ENCODE measurements at places on chromosomes 3 and 15.

DNA sequence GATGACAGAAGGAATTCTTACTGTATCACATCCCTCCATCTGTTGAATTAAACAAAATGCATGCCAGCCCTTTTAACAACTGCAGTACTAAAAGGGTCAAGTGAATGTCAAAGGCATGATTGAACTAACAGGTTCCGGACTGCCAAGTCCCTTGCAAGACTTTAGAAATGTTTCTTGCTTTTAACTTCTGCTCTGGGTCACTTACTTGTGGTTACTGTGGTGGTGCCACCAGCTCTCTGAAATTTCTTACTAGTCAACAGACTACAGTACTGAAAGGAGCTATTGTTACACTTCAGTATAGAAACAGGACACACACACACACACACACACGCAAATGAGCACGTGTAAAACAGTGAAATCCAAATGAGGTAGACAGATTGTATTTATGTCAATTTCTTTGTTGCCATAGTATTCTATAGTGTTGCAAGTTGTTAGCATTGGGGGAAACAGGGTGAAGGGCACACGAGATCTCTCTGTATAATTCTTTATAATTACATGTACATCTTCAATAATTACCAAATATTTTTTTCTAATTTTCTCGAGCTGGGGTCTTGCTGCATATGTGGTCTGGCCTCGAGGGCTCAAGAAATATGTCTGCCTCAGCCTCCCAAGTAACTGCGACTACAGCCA lies 79.9 kb upstream of the SLC25A26 start:
- no peak for DNase-seq

DNA sequence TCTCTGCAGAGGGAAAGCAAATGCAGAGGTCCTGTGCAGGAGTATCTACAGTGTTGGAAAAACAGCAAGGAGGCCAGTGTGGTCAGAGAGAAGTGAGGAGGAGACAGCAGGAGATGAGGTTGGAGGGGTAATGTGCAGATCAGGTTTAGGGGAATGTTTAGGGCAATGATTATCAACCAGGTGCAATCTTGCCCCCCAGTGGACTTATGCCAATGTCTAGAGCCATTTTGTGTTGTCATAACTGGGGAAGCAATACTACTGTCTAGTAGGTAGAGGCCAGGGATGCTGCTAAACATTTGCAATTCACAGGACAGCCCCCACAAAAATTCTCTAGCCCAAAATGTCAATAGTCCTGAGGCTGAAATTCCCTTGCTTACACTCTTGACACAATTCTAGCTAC lies 13.1 kb downstream of the CCDC191 start:
- no peak for DNase-seq

DNA sequence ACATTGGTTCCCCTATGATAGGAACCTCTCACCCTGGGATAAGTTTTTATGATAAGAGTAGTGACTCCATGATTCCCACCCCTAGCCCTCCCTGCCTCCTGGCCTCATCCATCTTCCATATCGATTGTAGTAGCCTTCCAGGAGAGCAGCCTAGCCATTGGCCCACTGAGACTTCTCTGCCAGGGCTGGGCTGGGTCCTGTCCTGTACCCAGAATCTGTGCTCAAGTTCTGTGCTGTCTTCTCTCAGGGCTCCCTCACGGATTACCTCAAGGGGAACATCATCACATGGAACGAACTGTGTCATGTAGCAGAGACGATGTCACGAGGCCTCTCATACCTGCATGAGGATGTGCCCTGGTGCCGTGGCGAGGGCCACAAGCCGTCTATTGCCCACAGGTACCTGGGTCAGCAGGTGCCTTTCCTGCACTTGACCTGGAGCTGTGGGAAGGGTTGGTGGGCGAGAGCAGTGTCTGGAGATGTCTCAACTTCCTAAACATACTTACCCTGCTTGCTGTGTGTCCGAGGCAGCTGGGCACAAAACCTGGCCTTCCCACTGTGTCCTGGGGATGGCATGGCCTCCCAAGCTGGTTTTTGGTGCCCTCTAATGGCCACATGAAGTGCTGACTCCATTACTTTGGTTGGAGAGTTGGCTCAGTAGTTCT lies 16.6 kb upstream of the EXOG start:
- DNase-seq, result peak; percentile 1

GRCh38 chr3:44454258-44454657 lies 23.2 kb downstream of the ZNF445 start:
- DNase-seq, result no peak

DNA sequence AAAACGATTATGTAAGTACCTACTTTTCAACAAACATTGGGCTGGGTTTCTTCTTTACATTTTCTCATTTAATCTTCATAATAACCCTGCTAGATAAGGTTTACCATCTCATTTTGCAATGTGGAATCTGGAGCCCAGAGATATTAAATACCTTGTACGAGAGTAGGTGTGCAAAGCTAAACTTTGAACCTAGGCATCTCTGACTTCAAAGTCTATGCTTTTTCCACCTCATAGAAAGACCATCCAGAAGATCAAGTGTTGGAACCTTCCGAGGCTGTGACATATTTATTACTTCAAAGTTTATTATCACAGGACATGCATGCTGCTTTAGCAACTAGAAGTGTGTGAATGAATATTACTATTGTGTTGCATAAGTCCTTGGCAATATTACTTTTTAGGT lies 497.2 kb upstream of the TPRG1 start:
- no peak for DNase-seq

DNA sequence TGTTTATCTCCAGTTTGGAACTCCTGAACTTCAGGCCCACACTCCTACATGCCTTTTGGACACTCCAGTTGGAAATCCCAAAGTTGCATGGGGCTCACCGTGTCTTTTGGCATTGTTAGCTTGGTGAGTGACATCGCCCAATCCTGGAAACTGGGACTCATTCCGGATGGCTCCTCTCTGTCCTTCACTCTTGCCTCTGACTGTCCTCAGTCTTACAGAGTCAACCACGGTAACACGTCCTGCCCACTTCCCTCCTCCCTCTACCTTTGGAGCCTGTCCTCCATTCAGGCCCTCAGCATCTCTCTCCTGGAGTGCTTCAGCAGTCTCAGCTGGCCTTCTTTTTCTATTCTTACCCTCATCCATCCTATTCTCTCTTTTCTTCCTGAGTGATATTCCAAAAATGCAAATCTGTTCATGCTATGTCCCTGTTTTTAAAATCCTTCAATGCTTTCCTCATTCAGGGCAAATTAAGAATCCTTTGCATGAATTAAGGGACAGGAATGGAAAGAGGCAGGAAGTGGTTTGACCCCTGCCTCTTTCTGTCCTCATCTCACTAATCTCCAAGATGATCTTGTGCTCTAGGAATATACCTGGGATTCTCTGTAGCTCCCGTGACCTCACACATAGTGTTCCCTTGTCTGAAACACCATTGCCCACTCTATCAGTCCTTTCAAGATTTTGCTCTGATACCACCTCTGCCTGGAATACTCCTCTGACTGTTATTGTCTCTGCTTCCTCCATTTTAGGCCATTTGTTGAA lies 42.5 kb downstream of the LPP start:
- no peak for DNase-seq

GRCh38 chr3:85796140-85796539 lies 837.4 kb downstream of the CADM2 start:
- DNase-seq, result no peak

GRCh38 chr3:178785961-178786360 lies 249.7 kb downstream of the KCNMB2 start:
- DNase-seq, result no peak

DNA sequence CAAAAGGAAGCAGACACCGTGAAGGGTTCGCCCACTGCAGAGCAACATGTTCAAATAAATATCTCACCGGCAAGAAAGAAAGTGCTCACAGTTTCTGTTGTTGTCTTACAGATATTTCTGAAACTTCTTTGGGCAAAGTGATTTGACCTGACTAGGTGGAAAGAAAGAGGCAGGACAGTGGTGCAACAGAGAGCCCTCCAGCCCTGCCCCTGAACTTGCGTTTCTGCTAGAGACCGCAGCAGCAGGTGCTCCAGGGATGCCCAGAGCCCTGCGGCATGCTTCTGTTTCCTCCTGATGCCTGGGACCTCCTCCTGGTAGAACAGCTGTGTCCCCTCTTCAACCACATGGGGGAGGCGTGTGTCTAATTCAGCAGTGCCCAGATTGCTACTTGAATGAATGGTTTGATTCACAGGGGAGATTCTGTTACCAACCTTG lies 123.4 kb downstream of the ATP10A start:
- DNase-seq, result peak; percentile 33

DNA sequence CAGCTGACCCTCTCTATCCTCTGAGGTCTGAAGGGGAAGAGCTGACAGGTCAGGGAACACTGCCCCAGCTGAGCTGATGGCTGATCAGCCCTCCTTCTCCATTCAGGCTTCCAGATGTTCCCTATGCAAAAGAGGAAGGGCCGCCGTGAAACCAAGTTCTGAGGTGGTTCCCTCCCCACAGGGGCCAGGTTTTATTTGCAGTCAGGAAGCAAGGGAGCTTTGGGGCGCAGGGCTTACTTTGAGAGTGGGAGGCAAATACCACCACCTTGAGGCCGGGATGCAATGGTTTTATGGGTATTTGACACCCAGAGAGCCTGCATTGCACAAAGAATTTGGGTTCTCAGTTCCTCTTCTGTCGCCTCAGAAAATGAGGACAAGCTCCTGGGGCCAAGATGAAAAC lies 186.9 kb downstream of the ARRDC4 start:
- no peak for DNase-seq

- no peak for DNase-seq
Observed at GRCh38 chr15:29731865-29732264, 90.4 kb downstream of the TJP1 start.

GRCh38 chr15:47766406-47766805 lies 49.1 kb downstream of the SEMA6D start:
- no peak for DNase-seq

- no peak for DNase-seq
Observed at GRCh38 chr3:66142079-66142478, 78.7 kb upstream of the SLC25A26 start.

- DNase-seq, result no peak
Observed at GRCh38 chr15:67746450-67746849, 78.9 kb upstream of the SKOR1 start.

DNA sequence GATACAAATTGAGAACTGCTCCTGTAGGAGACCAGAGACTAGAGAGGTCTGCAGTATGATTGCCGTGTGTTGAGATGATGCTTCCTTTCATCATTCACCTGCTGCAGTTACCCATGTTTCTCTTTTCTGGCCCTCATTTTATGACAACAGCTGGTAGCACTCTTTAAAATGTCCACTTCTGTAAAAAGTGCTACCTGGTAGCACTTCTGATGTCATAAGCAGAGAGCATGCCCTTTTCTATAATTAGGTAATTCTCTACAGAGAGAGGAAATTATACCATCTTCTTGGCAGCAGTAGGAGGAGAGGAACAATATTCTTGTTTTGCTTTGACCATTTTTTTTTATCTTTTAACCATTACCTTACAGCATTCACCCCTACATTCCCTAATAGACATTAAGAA lies 123.8 kb downstream of the PPM1L start:
- DNase-seq, result peak; percentile 34

GRCh38 chr3:186209810-186210752 lies 101.2 kb upstream of the ETV5 start:
- DNase-seq, result peak; percentile 32

GRCh38 chr15:73746883-73747282 lies 6.3 kb downstream of the INSYN1 start:
- no peak for DNase-seq

DNA sequence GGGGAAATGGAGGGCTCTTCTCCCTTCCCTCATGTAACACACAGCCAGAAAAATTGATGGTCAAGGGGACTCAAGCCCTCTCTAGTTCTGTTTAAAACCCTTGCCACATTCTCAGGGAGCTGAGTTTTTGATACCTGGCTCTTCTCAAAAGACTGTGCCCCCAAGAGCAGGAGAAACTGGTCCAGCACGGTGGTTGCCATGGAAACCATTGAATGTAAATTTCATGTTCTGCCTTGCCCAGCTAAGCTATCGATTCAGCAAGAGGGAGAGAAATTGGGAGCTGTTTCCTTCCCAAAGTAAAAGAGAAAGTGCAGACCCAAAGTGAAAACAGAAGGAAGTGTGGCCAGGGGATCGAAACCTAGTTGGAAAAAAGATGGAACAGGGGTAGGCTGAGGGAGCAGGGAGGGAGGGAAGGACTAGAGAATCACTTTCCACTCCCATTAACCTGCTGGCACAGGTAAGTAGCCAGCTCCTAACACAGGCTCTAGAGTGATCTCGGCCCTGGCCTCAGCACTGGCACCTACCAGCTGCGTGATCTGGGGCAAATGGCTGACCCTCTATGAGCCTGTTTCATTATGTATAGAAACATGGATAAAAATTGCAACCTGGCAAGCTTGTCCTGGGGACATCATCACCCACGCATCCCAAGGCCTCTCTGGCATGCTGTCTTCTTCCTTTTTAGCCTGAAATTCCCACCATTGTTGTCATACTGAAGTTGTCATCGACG lies 140.9 kb downstream of the TPRA1 start:
- DNase-seq, result no peak

DNA sequence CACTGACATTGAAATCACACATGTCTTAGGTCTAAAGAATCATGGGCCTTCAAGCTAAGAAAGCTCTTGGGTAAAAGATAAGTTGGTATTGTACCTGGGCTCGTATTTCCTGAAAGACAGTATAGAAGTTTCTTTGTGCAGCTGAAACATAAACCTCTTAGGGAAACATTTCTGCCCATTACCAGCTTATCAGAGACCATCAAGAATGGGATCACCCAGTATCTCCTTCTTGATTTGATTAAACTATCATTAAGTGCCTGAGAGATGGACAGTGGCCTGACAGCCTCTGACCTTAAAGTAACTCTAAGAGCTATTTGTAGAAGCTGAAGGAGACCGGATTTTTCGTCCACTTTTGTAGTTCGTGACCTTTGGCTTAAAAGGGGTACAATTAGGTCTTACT lies 265.3 kb downstream of the ERC2 start:
- no peak for DNase-seq

DNA sequence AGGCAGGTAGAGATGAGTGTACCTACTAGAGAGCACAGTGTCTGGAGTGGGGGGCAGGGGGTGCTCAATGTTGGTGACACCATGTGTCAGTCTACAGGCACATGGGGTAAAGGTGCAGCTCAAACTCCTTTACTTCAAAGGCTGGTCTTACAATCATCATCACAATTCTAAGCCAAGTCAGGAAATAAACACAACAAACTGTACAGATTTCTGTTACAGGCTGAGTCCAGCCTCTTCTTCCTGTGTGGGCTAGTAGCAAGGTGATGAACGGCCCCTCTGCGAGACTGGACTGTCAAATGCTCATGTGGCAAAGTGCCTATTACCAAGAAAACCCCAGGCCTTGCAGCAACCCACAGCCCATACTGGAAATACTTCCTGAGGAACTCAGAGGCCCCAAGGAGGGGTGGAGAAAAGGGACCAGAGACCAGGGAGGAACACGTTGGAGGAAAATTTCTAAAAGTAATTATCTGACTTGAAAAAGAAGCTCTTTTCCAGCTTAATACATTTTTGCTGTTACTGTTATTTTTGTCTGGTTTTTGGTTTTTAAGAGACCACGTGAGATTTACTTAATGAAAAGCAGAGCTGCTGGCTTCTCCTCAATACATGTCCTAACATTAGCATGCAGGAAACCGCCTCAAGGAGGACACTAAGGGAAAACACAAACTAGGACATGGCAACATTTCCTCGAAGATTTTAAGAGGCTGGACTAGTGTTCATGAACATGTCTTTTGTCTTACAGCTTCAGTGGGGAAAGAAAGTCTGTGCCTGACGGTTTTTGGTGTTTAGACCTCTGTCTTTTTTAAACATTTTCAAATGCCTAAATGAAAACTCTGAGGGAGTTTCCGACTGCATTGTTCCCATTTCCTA lies 29.5 kb downstream of the TBC1D2B start:
- DNase-seq, result no peak

GRCh38 chr15:78207110-78207458 lies 27.3 kb downstream of the ACSBG1 start:
- DNase-seq, result no peak

- peak; percentile 58 for DNase-seq
Observed at GRCh38 chr3:101574388-101575112, 570 bp downstream of the PCNP start.

GRCh38 chr3:61030469-61031035 lies 220.7 kb downstream of the FHIT start:
- DNase-seq, result no peak
